ENCODE measurements at places on chromosomes 2 and 18.
A peak's percentile ranks its signal among the peaks of the same experiment; 100 is the strongest.

- no peak for DNase-seq
Measured at GRCh38 chr18:52701219-52701935, 361.4 kb downstream of the DCC start.

DNA sequence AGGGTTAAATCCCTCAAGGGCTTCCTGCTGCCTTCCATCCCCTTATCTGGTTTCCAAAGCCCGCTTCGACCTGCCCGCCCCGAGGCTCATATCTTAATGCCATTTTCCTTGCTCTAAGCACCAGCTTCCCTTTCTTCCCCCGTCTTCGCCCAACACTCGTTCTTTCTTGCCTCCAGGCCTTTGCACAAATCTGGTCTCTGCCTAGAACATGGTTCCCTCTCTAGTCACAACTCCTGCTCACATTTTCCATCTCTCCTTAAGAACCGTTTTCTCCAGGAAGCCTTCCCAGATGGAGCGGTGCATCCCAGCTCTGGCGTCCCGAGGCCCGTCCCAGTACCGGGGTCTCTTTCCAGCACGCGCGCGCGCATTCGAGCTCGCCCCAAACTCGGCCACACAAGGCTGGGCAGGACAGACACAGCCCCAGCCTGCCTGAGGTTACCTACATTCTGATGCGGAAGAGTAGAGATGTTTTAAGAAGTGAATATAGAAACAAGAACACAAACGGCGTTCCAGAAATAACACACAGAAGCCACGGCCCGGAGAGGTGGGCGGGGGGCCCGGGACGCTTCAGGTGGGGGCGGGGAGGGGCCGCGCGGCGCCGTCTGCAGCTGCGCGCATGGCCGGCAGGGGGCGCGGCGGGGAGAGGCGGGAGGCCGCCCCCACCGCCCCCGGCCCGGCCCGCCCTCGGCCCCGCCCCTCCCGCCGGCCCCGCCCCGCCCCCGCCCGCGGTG, at the start of gene DGKD:
TSS of gene DGKD (plus strand) at position 726 of the 731 bp plus-strand sequence. CDS start 25 bp downstream, outside the sequence.
- no peak for DNase-seq

DNA sequence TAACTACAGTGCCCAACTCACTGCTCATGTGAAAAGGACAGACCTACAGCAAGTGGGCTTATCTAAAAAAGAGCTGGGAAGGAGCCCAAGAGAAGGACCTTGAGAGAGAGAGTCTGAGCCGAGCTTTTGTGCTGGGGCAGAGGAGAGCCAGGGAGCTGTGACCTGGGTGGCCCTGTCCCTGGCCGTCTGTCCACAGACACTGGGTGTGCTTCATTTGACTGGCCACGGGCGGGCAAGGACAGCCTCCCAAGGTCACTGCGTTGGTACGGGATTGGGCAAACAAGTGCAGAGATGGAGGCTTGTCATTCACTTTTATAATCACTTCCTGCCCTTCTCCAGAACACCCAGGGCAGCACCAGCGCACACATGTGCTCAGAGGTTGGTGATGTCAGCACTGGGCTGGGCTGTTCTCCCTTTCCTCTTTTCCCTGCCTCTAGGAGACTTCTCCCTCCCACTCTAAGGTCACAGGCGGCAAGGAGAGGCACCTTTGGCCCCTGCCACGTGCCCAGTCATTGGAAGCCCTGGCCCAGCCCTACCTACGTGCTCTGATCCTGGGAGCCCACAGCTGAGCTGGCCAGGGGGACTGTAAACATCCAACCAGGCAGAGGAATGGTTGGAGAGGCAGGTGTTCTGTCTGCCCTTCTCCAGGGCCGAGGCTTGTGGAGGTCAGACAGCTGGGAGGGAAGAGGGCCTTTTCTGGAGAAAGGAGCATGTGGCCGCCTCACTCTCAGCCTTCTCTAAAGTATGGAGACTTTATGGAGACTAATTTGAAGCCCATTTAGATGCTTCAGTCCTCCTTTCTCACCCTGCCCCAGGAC, 6.4 kb upstream of the PSD4 start:
- DNase-seq: no peak

DNA sequence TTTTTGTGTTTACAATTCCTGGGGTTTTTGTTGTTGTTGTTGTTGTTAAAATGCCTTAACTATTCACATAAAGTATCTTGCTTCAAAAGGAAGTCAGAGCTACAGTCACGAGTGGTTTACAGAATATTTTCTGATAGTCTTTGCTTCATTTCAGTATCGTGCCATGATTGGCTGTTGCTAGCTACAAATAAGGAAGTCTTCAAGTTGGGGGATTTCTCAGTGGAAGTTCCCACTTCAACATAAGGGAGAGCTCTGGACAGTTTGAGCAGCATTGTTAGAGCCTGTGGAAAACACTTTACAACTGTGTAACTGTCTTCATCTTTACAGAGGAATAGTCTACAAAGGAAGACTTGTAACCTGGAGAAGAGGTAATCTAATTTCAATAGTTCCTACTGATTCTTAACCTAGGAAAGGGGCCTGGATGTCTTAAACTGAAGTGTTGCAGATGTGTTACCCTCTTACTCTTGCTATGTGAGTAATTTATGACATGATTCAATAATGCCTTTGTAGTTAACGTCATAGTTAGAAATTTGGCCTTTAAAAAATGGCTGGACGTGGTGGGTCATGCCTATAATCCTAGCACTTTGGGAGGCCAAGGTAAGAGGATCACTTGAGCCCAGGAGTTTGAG, 23.4 kb upstream of the TANK start:
- DNase-seq: peak; percentile 75

GRCh38 chr2:188189356-188189755, 102.3 kb upstream of the GULP1 start:
- DNase-seq: peak; percentile 81

DNA sequence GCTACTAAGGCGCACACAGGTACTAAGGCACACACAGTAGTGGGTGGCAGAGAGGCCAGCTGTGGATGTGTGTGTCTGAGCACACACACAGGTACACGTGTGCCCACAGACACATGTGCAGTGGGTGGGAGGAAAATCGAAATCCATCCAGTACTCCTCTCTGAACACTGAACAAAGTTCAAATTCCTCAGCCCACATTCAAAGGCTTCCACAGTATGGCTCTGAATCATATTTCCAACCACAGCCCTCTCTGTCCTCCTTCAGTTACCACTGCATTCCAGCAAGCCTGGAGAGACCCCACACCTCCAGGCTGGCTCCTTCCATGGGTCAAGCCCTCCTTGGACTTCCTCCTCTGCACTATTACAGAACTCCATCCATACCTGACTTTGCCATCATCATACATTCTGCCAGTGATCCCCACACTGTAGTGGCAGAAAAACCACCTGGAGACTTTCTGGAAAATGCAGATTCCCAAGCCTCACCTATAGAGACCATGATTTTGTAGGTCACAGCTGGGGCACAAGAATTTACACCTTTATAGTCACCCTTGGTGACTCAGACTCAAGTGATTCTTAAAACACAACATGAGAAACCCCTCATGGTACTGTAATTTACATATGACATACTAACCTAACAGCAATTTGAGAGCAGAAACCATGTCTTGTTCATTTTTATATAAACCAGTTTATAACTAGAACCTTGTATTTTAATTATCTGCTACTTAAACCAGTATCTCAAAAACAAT, 31.4 kb downstream of the EPG5 start:
- no peak for DNase-seq

DNA sequence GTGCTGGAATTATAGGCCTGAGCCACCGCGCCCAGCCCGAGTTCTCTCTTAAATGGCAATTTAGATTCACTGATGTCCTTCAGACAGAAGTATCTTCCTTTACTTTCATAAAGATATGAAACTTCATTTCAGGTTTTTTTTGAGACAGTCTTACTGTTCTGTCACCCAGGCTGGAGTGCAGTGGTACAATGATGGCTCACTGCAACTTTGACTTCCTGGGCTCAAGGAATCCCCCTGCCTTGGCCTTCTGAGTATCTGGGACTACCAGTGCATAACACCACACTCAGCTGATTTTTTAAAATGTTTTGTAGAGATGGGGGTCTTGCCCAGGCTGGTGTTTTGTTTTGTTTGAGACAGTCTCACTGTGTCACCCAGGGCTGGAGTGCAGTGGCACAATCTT, 13.2 kb downstream of the ITGB1BP1 start:
- no peak for DNase-seq

DNA sequence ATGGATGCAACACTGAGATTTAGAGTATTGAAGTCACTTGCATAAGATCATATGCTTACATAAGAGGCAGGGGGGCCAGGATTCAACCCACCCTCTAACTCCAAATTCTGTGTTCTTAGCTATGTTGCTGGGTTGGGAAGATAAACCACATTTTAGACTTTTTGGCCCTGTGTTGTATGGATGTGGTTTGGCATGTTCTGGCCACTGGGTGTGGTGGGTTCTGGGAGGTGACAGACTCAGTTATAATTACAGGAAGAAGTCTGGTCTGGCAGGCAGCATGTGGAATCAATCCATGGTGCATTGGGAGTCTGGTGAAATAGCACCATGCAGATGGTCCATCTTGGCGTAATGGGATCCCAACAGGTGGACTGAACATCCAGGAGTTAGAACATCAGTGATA, 138.9 kb downstream of the LTBP1 start:
- no peak for DNase-seq

- DNase-seq: no peak
Measured at GRCh38 chr2:220332886-220333285, 705.5 kb downstream of the SLC4A3 start.

DNA sequence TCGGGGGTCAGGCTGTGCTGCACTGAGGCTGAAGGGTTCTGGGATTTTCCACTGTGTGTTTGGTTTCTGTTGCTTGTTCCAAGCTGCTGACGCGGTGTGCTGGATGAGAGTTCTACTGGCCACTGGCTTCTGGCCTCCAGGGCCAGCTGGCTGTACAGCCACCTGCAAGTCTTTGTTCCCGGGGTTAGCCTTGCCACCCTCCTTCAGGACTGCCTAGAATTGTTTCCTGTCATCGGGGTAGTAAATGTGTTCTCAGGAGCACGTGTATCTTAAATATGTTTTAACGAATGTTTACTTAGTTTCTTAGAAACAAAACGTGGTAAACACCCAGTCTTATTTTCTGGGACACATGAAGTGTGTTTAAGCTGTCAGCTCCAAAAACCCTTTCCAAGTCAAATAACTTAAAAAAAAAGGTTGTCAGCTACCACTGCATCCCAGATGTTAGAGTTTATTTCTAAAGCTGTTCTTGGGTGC, 231.2 kb downstream of the AGAP1 start:
- no peak for DNase-seq

- DNase-seq: no peak
Measured at GRCh38 chr2:63436488-63436887, 151.8 kb downstream of the WDPCP start.

DNA sequence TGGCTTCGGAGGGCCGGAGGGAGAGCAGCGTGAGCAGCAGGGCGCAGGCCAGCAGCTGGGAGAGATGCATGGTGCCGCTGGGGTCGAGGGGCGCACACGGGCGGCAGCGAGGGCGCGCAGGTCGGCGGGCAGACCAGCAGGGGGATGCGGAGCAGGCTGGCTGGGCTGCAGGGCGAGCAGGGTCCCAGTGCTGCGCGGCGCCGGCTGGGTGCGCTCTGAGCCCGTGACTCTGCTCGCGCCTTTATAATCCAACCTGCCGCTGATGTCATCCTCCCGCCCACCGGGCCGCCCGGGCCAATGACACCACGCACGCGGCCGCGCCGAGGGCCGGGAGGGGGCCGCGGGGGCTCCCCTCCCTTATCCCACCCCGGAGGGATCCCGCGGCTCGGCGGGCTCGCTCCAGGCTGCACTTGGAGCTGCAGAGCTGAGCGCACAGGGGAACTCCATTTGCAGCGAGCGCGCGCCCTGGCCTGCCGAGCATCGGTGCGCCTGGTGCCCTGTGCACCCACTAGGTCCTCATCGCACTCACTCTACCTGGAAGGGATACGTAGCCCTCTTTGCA, at the start of gene NPPC:
TSS of gene NPPC (minus strand) at position 217 of the 562 bp plus-strand sequence. CDS start at position 70, 147 bp downstream.
- DNase-seq: peak; percentile 36

GRCh38 chr18:37654731-37655369, 89.3 kb upstream of the CELF4 start:
- no peak for DNase-seq

GRCh38 chr2:206083602-206084438, 2.2 kb downstream of the INO80D start:
- no peak for DNase-seq

- DNase-seq: no peak
Measured at GRCh38 chr2:126885751-126886210, 12.9 kb upstream of the TEX51 start.

- peak; percentile 75 for DNase-seq
Measured at GRCh38 chr2:12169721-12170120, 423.3 kb downstream of the LPIN1 start.

DNA sequence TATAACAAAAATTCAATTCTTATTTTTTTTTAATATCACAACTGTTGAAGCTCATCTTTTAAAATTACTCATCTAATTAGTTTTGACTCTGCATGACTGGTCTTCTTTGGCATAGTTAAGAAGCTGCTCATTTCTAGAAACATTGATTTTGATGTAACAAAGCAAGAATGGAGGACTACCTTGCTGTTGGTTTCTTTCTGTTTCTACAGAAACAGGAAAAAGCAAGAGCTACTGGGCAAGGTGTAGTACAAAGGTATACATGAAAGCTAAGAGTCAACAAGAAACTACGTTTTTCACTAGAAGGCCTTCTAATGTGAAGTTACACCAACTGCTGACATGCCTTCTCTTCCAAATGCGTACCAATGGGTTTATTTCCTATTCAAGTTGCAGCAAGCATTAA, 90.6 kb upstream of the SYT4 start:
- no peak for DNase-seq

DNA sequence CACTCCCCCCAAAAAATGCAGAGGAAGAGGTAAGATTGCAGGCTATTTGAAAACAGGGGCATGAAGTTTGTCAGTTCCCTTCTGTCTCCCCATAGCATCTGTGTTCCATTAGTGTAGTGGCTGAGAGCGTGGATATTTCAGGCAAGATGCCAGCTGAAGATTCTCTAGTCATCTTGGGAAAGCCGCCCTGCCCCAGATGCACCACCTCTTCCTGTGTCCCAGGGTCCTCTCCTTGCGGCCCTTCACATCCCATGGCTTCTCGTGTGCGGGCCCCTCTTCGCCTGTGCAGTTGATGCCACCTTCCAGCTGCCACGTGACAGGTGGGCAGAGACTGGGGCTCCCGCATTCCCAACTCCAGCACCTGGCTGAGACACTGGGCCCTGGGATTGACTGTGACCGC, 16.1 kb downstream of the TMEM127 start:
- no peak for DNase-seq

DNA sequence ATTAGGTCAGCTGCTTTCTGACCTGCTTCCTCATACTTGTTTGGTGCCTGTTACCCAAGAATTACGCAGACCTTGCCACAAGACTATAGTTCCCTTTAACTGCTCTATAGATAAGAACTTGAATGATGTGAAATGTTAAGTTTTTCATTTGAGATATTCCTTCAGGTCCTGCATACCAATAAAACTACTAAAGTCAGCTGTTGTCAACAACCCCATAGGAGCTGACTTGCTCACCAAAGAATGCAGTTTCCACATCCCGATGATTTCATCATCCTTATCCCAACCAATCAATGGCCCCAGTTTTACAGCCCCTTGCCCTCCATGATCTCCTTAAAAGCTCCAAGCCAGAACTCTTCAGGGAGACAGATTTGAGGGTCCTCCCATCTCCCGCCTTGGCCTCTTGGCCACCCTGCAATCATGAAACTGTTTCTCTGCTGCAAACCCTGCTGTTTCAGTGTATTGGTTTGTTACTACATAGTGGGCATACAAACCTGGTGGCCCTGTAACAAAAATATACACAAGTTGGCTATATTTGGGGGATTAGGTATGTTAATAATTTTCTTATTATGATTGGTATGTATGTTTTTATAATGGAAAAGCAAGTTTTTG, 396.3 kb upstream of the CHST9 start:
- no peak for DNase-seq

GRCh38 chr2:223019987-223020717, 31.8 kb upstream of the KCNE4 start:
- DNase-seq: no peak
